Regular cardiac myocyte (primary cell): ENCODE measurements at places on chromosomes 1 and 21. TPM values are rescaled to one million over a fixed set of nuclear protein-coding genes. Genes with fewer than 3 reads are reported as not detected.

Gene AZIN2
- 2.5 and 13.2 TPM in 2 replicates for total RNA-seq

Gene C8A
- not detected in 2 replicates for total RNA-seq

Gene ADORA1
- total RNA-seq = 0.38 and 2.0 TPM in 2 replicates

Gene PAQR6
- total RNA-seq = 0.19 and 0.28 TPM in 2 replicates

Gene CFAP141
- not detected in 2 replicates for total RNA-seq

Gene TMPRSS3
- total RNA-seq = not detected in 2 replicates

Gene RORC
- not detected in 2 replicates for total RNA-seq

Gene C1orf87
- total RNA-seq = not detected in 2 replicates

Gene EXTL2
- 28.8 and 36.8 TPM in 2 replicates for total RNA-seq
